Thymus (tissue), 14 donors: ENCODE measurements at places on chromosomes 1 and 21.

GRCh38 chr1:203450479-203451149 lies 25.0 kb upstream of the PRELP start:
- DNase-seq: no peak

- no peak for DNase-seq
Measured at GRCh38 chr1:86175756-86176155, 19.2 kb upstream of the COL24A1 start.

- DNase-seq: no peak
Measured at GRCh38 chr1:224894915-224895314, 34.6 kb upstream of the DNAH14 start.

- DNase-seq: no peak
Measured at GRCh38 chr1:226132728-226133503, 53.6 kb downstream of the ACBD3 start.

DNA sequence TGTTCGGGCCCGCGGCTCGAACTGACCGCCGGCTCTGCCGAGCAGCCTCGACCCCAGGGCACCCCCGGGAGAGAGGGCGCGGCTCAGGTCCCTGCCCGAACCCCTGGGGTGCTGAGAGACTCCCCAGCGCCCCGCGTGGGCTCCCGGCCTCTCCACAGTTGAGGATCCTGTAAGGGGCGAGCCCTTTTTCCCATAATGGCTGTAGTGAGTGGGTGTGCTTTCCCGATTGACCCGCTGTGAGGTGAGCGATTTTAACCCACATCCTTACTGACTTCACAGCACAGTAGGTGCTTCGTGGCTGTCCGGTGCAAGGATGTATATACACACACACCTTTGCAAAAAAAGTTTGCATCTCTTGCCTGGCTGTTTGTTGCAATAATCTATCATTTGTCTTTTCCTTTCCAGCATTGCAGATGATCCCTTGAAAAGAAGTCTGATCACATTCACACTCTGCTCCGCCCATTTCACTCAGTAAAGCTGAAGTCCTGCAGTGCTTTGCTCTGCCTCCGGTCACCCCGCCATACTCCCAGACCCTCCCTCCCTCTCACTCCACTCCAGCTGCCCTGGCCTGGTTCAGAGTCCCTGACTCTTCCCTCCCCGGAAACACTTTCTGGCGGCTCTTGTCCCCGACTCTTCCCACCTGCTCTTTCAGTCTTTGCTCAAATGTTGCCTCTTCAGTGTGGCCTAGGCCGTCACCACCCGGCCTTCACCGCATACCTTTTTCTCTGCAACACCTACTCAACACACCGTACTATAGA lies 955 bp upstream of the UBE2G2 start:
- DNase-seq: no peak

GRCh38 chr1:55639051-55639450 lies 423.9 kb upstream of the USP24 start:
- DNase-seq: no peak

DNA sequence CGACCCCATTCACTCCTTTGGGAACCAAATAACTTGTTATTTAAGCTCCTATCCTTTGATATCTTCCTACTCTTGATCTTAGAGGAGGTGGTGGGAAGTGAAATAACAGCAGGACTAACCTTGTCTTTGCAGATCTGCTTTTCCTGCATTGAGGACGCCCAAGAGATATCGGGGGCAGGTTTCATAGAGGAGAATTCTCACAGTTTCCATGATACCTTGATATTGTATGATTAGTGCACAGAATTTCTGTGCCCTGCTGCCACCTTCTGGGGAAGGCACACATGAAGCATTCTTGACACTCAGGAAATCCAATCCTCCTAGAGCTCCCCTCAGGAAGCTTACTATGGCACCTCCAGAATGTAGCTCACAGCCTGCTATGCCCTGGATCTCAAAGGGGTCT lies 1.6 kb downstream of the CD1B start:
- peak; percentile 70 for DNase-seq

DNA sequence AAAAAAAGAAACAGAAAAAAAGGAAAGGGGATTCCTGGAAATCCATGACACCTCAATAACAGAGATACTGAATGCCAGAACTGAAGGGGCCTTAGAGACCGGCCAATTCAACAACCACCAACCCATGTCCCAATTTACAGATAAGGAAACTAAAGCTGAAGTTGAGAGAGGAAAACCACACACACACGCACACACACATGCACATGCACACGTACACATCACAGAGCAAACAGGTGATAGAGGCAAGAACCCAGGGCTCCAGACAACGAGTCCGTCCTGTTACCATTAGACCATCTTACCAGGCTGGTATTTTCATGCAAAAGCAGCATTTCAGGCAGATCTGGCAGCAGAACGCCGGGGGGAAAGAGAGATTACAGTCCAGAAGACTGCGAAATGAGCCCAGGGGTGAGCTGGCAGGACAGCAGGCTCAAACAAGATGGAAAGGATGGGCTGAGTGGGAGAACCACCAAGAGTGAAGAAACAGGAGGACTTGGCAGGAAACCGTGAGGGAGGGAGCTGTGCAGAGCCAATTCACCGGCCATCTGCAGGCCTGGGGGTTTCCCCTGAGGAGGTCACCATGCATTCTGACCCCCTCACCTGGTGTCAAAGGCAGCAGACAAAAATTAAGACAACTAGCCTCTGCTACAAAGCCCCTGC lies 43.5 kb downstream of the PAFAH2 start:
- no peak for DNase-seq

GRCh38 chr21:25326181-25326580 lies 281.1 kb downstream of the MRPL39 start:
- DNase-seq: no peak

DNA sequence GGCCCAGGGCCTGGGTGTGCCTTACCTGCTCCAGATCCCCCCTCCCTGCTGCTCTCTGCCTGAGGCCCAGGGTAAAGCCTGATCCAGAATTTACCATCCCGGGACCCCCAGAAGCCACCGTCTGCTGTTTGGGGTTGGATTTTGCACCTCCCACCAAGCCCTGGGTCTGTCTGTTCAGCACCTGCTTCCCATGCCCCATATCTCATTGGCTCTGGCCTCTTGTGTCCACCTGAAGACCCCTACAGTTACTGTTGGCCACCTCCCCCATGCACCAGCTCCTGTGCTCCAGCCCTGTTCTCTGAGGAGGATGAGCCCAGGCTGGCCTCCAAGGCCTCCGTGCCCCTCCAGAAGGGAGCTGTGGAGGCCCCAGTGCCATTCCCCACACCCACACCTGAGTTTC lies 113.9 kb downstream of the GRIK3 start:
- DNase-seq: no peak

DNA sequence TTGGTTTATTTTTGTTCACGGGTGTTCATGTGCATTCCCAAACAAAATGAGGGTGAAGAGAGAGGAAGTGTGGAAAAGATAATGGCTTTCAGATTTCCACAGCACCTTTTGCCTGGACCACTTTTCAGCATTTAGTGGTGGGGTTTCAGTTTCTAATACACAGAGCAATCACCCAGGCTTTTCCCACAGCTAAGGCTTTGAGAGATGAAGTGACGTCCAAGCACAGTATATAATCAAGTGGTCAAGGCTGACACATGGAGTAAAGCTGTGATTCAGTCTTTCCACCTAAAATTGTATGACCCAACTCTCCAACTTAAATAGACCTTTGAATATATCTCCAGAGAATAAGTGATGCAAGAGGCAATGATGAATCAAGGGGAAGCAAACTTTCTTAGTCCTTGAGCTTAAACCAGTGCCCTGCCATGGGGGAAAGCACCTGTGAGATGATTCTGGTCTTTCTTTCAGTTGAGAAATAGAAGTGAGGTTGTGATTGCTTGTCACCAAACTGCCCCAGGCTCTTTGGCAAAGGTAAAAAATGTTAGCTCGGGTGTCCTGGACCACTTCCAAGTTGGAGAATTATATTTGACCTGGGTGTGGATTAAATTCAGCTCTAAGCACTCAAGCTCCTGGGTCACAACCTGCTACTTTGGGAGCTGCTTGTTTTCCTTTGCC lies 2.4 kb upstream of the PIK3R3 start:
- DNase-seq: no peak

DNA sequence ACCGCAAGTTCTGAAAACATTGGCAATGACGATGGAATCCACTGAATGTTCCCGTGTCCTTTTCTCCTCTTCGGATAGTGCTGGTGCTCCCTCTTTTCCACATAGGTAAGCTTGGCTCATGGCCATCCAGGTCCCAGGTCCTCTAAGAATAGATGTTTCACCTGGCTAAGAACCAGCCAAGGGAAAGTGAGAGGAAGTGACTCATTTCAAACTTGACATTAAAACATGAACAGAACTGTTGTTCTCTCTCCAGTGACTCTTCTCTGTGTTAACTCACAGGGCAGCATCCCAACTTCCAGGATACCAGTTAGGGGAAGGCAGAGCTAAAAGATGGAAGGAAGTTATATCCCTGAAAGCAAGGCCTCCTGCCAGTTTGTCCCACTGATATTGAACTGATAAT lies 493.8 kb upstream of the CHRM3 start:
- no peak for DNase-seq

DNA sequence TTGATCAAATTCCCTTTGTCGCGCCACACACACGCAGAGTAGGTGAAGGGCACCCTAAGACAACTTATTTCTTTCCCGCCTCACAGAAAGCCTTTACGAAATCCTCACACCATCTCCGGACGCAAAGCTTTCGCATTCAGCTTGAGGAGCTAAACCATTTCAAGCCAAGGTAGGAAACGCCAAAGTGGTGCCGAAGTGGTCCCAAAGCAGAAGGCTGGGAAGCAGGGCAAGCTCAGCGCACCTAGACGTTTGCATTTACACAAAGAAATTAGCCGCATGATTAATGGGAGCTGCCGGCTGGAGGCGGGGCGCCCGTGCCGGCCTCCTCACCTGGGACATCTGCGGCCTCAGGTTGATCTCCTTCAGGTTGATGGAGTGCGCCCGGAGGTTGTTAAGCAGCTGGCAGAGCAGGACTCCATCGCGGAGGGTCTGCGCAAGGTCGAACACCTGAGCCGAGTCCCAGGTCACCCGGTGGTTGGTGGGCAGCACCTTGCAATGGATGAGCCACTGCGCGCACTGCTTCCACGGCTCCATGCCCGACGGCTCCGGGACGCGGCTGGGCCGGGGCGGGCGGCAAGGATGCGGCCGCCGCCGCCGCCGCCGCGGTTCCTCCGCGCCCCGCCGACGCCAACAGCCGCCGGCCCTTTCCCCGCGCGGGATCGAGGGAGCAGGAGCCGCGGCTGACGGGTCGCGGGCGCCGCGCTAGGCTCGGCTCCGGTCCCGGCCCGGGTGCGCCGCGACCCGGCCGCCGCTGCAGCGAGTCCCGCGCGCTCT lies 457 bp downstream of the VAV3 start:
- DNase-seq: peak; percentile 22

DNA sequence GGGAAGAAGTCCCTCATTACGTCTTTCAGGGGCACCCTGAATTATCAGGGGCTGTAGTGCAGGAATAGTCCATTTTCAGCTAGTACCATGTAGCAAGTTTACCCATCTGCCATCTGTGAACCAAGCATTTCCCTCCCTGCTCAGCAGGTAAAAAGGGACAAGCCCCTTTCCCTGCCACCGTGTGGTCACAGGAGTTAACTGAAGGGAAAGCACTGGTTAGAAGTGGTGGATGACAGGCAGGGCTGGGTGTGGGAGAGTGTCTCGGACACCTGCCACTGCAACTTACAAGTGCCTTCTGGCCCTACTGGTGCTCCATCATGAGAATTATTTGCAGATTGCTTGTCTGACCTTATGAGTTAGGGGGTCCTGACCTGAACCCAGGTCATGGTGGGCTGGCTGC lies 32.0 kb upstream of the IGSF5 start:
- DNase-seq: no peak

DNA sequence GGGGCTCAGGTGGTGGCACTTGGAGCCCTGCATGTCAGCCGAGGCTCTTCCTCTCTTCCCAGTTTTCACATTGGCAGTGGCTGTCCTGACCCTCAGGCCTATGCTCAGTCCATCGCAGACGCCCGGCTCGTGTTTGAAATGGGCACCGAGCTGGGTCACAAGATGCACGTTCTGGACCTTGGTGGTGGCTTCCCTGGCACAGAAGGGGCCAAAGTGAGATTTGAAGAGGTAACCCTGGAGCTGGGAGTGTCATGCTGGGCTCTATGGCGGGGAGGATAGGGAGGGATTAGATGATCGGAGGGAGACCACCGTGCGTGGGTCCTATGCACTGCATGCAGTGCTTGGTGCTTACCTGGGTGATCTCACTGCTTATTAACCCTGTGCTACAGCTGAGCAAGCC lies 13.5 kb downstream of the AZIN2 start:
- DNase-seq: no peak

DNA sequence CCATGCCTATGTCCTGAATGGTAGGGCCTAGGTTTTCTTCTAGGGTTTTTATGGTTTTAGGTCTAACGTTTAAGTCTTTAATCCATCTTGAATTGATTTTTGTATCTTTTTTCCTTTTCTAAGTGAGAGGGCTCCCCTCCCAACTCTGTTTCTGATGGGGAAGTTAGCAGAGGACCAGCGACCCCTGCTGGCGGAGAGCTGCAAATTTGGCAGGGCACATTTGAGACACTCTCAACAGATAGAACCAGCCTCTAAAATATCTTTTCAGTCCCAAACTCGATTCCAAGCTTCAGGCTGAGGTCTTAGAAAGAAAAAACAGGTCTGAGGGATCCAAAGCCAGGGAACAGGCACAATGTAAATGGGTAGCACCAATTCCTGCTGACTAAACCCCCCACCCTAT lies 32.5 kb downstream of the LRRC3 start:
- no peak for DNase-seq

DNA sequence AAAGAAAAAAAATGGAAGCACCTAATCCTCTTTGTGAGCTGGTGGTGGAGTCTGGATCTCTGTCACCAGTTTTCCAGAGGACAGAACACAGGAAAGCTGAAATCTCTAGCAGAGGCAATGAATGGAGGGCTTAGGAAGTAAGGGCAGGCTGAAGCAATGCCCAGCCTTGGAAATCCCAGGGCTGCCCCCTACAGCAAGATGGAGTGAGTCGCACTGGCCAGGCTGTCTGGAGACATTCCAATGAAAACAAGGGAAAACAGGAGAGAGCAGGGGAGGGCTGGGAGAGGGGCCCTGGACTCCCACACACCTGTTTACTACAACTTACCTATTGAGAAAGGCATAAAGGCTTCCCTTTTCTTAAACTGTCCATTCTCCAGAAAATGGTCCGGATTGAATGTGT lies 25.9 kb downstream of the CYP2J2 start:
- DNase-seq: no peak

DNA sequence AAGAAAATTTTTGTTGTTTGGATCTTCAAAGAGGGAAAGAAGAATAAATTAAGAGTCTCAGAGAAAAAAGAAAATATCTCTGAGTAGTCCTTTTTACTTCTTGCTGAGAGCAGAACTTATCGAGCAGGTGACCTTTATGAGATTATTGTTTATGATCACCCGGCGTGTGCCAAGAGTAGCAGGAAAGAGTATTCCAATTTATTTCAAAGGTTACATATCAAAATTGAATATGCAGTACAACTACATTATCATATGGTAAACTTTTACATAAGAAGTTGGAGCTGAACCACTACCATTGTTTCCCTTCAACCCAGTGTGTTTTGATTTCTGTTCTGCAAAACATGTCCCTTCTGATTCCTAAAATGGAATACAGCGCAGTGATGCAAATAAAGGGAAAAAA lies 204.3 kb upstream of the SNX7 start:
- DNase-seq: no peak

GRCh38 chr1:55049271-55049913 lies 10.0 kb downstream of the PCSK9 start:
- no peak for DNase-seq
